ENCODE measurements at places on chromosomes 5 and 9.

DNA sequence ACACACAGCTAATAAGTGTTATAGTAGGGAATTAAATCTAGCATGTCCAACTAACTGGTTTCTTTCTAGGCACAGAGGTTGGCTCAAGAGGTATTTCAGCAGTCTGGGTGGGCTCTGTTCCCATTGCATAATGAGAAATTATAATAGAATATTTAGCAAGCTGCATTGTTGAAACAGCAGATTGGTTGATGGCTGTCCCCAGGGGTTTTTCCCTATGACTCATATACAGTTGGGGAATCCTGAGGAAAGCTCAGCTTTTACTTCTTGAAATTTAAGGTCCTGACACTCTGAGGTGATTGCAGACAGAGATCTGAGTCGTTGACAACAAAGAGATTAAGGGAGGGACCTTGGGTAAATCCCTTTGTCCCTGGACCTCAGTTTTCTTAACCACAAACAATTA lies 38.3 kb upstream of the TNFSF8 start:
- no peak for DNase-seq

DNA sequence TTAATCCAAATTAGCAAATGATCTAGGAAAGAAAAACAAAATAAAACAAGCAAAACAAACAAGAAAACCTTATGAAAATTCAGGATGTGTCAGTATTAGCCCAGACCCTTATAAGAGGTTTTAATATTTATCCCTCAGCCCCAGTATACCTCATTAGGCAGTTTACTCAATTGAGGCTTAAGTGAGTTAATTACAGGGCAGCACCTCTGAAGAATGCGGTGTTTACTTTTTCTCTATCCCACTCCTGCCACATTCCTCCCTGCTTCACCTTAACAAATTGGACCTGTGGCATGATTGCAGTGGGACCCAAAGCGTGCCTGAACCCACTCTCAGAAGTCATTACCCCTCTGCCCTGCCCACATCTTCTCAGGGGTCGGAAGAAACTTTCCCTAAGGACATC lies 67.1 kb downstream of the SIL1 start:
- DNase-seq = no peak

GRCh38 chr5:125367702-125368101 lies 621.3 kb upstream of the ZNF608 start:
- no peak for DNase-seq

DNA sequence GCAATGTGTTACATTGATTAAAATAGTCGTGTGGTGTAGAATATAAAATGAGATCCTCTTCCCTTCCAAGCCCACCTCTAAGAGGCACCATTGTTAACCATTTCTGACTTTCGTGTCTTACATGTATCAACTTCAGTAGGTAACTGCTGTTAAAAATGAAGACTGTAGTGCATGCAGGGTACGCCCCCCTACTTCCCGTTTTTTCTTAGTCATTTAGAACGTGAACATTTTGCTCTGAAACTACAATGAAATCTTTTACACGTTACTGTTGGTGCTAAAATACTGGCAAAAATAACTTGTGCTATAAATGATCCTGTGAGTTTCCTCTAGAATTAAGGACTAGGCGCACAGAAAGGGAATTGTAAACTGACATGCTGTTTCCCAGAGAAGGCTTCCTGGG lies 41.5 kb downstream of the WNK2 start:
- DNase-seq = no peak

DNA sequence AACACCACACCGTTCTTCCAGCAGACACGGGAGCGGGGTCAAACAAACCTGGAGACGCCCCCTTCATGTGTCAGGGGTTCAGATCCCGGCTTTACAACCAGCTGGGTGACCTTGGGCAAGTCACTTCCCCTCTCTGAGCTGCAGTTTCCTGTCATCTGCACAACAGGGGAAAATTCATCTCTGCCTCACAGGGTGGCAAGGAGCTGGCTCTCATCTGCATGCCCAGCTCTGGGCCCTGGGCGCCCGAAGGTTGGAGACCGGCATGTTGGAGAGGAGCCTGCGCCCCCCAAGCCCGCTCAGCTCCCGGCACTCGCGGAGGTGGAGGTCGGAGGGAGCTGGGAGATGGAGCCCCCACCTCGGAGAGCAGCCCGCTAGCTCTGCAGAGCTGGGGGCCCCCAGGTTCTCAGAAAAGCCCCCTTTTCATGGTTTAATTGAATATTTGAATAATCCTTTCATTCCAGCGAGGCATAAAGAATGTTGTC lies 20.4 kb downstream of the NR5A1 start:
- DNase-seq = no peak

DNA sequence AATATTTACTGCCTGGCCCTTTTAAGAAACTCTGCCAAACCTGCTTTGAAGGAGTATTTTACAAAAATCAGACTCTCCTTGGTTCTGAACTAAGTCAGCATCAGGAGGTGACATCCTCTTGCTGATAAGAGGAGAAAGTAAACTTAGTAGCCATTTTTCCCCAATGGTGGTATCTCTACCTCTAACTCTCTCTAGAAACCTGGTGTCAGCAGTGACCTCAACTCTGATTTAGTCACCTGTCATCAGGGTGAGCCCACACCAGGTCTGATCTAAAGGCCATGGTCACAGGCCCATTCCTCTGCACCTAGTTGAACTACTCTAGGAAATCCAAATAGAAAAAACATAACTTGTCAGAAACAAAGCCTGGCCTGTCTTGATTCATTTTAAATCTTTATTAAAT lies 4.2 kb downstream of the CARNMT1 start:
- no peak for DNase-seq

DNA sequence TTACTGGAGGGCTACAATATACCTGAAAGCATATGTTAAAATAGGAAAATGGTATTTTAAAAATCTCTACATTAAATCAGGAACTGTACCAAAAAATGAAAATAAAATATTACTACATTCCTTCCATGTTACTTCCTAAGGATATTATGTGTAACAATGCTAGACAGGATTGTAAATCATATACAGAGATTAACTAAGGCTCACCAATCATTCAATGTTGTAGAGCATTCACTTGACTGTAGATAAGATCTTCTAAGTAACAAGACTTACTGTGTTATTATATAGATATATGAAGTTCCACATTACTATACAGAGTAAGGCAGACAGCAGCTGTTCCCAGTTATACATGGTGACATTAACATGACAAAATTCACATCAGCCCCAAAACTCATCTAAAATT lies 1919.1 kb upstream of the CDH9 start:
- no peak for DNase-seq

- no peak for DNase-seq
Measured at GRCh38 chr9:131113655-131114054, 11.7 kb upstream of the NUP214 start.

GRCh38 chr5:142465476-142465875 lies 140.7 kb upstream of the SPRY4 start:
- DNase-seq = no peak

DNA sequence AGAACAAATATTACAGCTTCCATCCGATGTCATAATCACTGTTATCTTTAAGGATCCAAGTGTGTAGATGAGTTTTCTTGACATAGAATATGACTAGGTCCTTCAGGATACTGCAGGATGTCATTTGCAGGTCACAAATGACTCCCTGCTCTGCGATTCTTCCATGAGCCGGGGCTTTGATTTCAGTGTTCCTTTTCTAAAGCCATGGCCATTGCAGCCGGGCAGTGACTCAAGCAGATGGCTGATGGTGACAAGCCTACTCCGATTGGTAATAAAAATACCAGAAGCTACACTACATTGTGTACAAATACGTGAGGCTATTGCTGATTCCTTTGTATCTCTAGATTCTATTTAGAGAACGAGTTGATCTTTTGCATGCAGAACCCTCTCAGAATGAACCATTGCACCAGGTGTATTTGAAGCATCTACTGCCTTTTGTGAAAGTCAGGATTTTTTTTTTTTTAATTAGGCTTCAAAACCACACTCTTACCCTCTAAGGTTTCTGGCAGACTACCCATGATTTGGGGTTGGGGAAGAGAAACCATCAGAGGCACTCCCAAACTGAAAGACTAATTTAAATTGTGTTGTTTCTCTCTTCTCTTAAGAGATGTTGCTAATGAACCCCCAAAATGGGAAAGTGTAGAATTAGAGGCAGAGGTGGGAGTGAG lies 271.0 kb upstream of the ADRA1B start:
- no peak for DNase-seq

- DNase-seq = no peak
Measured at GRCh38 chr5:115414406-115415142, 118.1 kb upstream of the CCDC112 start.

DNA sequence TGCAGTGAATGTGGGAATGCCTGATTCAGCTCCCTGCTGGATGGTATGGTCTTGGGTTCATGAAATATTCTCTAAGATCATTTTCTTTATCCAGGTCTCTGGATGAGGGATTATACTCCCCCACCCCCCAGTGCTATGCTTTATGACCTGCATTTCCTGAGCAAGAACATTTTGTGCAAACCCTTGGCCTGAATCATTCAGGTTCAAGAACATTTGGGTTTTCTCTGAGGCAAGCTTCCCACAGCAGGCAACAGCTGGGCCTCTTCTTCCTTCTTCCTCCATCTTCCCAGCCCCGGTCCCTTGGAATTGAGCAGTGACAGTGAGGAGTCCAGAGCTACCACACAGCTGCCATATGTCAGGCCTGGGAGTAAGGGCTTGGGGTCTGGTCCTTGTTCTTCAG lies 58.6 kb upstream of the TNFSF15 start:
- DNase-seq = no peak

DNA sequence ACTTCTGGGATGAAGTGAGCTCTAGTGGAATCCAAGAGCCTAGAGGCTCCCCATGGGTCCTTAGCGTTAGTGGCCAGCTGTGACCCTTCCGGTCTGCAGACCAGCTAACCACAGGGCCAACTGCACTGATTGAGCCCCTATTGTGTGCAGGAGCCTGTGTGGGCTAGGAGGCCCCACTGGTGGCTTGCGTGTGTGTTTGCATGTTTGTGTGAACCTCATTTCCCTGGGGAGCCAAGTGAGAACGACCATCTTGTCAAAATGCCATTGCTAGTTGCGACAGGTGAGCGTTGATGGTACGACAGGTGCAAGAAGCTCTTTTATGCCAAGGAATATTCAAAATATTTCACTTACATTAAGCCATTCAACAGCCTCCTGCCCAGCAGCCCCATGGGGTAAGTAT lies 44.1 kb upstream of the ANKRD33B start:
- no peak for DNase-seq

- no peak for DNase-seq
Measured at GRCh38 chr5:132182359-132183040, 45.2 kb downstream of the P4HA2 start.

DNA sequence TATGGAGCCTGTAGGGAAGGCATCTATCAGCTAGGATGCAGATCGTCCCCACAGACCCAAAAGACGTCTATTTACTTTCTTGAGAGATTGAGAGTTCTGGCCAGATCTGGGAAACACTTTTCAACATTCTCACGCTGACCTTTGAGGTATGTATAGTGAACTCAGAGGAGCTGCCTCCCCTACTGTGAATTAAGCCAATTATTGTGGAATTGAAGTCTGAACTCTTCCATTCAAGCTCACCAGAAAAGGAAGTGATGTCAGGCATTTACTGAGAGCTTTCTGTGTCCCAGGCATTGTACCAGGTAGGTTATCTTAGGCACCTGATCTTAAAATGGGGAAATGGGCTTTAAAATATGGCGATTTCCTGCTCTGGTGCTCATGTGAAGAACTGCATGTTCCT lies 136.5 kb downstream of the SV2C start:
- DNase-seq = no peak

GRCh38 chr9:126532019-126532462 lies 81.7 kb upstream of the LMX1B start:
- DNase-seq = no peak

DNA sequence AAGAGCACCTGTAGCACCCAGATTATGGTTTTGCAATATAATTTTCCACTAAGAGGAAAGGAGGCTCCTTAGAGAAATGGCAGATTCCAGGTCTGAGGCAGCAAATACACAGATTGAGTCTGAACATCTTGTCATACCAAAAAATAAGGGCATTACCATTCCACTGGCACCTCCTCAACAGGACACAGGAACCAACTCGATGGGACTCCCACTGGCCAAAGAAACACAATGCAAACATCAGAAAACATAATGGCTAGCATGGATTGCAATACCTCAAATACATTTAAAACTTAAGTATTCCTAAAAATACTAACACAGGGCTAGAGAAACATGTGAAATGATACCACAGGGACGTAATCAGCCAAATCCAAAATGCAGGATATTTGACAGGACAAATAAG lies 12.4 kb upstream of the RANBP17 start:
- DNase-seq = no peak

DNA sequence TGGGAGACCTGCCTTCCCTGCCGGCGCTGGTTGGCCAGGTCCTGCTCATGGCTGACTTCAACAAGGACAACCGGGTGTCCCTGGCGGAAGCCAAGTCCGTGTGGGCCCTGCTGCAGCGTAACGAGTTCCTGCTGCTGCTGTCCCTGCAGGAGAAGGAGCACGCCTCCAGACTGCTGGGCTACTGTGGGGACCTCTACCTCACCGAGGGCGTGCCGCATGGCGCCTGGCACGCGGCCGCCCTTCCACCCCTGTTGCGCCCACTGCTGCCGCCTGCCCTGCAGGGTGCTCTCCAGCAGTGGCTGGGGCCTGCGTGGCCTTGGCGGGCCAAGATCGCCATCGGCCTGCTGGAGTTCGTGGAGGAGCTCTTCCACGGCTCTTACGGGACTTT lies 10.6 kb downstream of the DIPK1B start:
- DNase-seq = no peak

DNA sequence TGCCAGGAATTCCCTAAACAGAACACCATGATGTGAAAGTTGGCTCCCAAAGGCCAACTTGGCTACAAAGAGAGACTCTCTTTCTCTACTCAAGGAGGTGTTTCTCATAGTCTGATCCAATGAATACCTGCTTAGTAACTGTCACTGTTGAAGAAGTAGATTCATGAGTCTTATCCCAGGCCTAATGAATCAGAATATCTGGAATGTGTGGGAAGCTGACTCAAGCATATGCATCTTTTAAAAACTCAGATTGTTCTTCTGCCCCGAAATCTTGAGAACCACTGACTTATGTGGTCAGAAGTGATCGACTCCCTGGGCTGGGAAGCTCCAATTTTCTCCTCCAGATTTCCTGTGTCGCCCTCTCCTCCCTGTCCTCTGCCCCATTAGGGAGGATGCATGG lies 345.6 kb downstream of the PLK2 start:
- no peak for DNase-seq

DNA sequence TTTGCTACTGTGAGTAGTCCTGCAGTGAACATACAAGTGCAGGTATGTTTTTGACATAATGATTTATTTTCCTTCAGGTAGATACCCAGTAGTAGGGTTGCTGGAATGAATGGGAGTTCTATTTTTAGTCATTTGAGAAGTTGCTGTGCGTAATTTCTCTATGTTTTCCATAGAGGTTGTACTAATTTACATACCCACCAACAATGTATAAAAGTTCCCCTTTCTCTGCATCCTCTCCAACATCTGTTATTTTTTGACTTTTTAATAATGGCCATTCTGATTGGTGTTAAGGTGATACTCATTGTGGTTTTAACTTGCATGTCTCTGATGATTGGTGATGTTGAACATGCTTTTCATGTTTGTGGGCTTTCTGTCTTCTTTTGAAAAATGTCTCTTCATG lies 64.7 kb upstream of the CTSL start:
- no peak for DNase-seq

- DNase-seq = no peak
Measured at GRCh38 chr9:114289571-114290481, 33.1 kb upstream of the ORM1 start.

All from stimulated activated CD8-positive, alpha-beta memory T cell treated with anti-CD3 and anti-CD28 coated beads, Interleukin-7, amount 100 ng/mL, for 1 hour (primary cell).